ENCODE measurements at places on chromosomes 5 and 9.

DNA sequence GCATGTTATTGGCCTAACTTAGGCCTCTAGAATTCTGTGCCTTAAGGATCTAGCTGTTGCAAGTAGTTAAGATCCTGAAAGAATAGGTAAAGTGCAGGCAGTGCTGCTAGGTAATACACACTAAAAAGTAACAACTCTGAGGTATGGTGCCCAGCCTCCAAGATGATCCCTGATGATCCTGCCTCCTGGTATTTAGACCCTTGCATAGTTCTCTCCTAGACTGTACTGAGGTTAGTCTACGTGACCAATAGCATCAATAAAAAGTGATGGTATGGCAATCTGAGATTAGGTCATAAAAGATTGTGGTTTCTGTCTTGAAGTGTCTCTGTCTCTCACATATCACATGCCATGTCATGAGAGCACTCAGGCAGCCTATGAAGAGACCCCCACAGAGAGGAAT is 9.2 kb downstream of the TSTD2 start:
- DNase-seq, result no peak

DNA sequence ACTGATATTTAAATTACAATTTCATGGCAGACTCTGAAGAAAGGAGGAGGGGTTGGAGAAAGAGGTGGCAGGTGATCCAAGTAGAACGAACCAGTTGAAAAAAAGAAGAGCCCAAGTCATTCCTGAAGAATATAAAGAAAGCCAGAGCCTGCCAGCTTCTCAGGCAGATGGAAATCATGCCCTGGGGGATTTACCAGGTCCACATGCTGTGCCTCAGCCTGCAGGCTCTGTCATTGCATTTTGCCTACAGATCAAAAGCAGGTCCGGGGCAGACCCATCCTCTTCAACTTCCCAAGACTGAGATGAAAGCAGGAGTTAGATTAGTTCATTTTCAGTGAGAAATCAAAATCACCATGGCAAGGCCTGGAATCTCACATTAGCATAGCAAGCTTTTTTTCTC is 48.5 kb downstream of the GDNF start:
- DNase-seq, result no peak

GRCh38 chr5:169550227-169550626 is 33.3 kb upstream of the SPDL1 start:
- DNase-seq, result no peak

GRCh38 chr9:121239071-121239470 is 28.9 kb upstream of the GSN start:
- DNase-seq, result no peak

GRCh38 chr5:17203329-17204132 is 13.9 kb upstream of the BASP1 start:
- DNase-seq, result no peak

DNA sequence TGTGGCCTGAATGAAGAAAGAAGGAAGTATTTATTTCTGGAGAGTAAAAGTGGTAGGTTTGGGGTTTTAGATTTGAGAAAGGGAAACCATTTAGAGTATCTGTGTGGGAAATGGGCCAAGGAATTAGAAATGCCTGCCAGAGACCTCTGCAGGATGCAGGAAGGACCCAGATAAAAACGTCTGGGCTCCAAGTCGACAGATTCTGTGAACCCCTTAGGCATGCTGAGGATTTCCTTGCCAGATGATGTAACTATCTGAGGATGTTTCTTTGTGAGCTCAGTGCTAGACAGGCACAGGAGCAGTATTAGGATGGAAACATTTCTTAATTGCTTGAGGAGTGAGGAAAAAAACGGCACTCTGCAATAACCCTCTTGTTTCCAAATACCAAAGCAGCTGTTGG is 251.8 kb upstream of the DMRT1 start:
- DNase-seq, result no peak

- DNase-seq, result no peak
Observed at GRCh38 chr9:133074111-133074651, 12.4 kb downstream of the CEL start.

DNA sequence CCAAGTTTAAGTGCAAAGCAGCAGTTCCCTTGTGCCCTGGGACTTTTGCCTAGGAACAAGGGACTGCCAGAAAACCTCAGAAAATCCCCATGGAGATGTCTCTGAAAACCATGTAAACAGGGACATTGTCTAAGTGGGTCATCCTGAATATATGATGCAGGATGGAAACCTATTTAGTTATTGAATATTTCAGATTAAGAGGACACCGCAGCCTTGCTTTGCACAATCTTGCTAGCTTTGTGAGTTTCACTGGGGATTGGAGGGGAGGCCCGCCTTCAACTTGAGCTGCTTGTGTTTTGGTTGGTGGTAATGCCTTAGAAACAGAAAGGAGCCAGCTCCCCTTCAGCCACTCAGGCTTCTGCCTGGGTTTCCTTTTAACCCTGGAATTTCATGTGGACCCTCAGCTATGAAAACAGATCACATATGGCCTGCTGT is 112.8 kb downstream of the C9orf152 start:
- DNase-seq, result no peak

DNA sequence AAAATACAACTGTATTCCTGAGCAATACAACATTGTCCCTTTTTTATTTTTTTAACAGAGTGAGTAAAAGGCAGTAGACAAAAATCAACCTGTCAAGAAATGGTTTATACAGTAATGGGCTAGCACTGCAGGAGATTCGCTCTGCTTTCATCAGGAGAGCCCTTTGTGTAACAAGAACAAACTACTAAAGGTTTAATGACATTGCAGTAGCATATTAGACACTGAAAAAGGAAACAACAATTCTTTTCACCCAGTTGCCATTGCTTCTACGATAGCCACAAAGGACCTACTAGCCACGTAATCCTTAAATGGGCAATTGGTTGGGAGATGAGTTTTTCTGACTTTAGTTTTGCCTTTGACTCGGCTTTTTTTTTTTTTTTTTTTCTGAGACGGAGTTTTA is 319.8 kb upstream of the TRPM3 start:
- no peak for DNase-seq

- no peak for DNase-seq
Observed at GRCh38 chr5:144972317-144972716, 801.6 kb downstream of the KCTD16 start.

DNA sequence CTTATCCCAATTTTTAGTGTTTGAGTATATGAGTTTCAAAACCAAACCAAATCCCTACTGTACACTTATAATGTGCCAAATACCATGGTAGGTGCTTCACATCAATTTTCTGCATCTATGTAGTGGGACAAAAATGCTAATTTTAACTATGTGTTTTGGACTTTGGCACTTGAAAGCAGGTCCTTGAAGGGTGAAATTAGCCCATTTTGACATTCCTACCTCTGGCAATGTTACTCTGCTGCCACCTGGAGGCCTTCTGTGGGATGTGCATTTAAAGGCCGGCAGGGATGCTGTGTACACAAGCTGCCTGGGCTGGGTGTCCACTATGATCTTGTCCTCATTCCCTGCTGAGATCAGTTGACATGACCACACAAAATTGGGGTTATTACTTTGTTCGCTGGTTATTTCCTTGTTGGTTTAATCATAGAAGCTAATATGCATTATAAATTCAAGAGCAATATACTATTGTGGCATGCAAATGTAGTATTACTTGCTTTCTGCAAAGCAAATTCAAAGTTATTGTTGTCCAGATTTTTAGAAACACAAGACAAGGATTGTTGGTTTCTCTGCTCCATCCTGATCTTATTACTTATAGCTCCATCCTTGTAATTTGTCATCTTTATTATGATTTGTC is 166.8 kb downstream of the ARHGEF28 start:
- peak; percentile 57 for DNase-seq

DNA sequence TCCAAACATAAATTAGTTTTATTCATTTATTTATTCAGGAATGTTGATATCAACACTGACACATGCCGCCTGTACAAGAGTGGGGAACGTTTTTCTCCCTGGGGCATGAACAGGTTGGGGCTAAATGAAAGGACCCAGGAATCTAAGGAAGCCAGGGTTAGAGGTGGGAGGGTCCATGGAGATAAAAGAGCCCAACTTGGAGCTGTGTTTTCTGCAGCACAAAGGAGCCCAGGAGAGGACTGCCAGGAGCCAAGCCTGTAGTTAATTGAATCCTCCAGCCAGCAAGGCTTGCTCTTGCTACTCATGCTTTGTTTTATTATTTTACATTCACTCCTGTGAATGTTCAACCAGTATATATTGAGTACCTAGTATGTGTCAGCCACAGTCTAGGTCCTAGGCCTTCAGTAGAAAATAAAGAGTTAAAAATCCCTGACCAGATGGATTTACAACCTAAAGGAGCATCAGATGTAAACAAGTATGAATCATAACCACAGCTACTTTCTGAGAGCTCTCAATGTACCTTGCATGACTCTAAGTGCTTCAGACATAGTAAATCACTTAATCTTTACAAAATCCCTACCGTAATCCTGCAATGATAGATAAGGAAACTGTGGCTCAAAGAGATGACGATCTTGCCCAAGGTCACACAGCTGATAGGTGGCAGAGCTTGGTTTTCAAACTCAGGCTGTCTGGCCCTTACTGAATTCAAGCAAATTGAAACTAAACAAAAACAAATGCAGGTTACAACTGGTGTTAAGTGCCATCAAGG is 69.8 kb downstream of the ASTN2 start:
- no peak for DNase-seq

- DNase-seq, result peak; percentile 62
Observed at GRCh38 chr5:671459-672328, 21.5 kb downstream of the TPPP start.

DNA sequence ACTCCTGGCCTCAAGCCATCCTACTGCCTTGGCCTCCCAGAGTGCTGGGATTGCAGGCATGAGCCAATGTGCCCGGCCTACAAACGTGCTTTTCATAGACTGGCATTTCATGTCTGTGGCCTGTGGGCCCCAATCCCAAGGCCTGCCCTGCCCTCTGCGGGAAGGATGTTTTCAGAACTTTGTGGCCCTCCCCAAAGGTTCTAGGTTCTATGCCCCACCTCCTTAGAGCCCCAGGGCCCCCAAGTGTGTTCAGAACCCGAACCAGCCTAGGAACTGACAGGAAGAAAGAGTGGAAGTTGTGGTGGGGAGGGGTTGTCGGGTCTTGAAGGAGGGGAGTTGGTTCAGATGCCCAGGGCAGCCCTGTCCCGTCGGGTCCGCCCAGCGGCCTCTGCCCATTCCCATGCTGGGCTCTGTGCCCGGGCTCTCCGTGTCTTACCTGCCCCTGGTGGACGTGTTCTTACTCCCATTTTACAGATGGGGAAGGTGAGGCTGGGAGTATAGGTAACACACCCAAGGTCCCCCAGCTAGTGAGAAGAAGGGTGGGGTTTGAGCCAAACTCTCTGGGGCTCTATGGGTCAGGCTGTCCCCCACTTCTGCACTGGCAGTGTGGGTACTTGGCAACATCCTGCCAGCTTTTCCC is 175.8 kb upstream of the IER5L start:
- no peak for DNase-seq

- no peak for DNase-seq
Observed at GRCh38 chr5:169646856-169647255, 9.8 kb downstream of the DOCK2 start.

DNA sequence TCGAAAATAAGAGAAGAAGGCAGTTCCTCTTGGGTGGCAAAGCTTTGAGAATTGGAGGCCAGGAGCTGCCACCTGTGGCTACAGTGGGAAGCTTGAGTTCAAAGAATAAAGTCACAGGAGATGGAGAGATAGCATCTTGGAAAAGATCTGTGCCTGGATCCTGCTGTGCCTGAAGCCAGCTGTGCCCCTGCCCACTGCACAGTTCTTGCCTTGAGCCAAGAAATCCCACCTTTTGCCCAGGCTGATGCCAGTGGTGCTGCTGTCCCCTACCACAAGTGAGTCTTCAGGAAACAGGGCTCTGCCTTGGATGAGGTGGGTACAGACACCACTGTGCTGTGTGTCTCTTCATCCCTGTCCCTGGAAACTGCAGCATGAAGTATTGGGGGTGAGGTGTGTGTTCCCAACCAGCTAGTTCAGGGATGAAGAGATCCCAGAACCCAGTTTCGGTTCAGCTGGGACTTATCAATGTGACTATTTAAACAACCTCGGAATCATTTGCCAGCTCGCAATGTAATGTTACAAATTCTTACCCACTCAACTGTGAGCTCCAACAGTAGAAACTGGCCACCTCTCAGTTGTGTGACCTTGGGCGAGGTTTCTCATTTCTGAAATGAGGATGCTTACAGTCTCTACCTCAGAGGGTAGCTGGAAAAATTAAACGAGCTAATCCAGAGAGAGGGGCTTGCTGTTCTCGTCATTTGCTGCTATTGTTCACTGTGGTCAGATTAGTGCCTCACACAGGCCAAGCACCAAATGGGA is 5.9 kb downstream of the IER5L start:
- DNase-seq, result no peak

DNA sequence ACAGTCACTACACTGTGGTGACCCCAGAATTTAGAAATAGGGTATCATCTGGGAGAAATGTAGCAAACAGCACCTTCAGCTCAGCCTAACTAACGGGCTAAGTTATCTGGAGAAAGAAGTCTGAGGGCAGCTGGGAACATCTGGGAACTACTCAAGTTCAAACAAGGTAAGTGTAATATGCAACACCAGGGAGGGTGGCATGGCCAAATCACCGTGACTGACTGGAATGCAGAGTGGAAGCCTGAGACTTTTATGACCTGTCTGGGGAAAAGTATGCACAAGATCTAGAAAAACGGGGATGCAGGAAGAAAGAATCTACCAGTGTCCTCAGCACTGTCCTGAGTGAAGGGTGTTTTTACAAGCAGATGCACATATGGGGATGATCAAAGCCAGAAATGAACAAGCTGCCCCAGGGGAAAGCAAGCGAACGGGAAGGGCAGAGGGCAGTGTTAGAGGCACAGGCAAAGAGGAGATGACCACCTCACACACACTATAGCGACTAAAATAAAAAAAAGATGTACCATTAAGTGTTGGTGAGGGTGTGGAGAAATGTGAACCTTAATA is 59.9 kb downstream of the SERINC5 start:
- no peak for DNase-seq

DNA sequence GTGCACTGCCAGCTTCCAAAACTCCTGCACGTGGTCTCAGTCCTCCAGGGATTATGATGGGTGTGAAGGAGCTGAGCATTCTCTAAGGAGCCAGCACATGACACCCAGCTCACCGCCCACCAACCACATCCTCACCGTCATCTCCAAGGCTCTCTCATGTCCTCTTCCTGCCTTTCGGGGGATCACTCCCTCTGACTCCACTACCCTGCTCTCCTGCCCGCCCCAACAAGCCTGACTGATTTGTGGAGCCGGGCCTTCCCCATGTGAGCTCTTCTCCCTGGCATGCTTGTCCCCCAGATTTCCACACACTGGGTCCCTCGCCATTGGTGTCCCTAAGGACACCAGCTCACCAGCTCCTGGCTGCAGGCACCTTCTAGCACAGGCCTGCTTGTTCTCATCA is 1.9 kb downstream of the ABO start:
- no peak for DNase-seq

- no peak for DNase-seq
Observed at GRCh38 chr9:95061916-95062595, 255.5 kb downstream of the FANCC start.

GRCh38 chr5:72438141-72438540 is 69.1 kb downstream of the ZNF366 start:
- no peak for DNase-seq

DNA sequence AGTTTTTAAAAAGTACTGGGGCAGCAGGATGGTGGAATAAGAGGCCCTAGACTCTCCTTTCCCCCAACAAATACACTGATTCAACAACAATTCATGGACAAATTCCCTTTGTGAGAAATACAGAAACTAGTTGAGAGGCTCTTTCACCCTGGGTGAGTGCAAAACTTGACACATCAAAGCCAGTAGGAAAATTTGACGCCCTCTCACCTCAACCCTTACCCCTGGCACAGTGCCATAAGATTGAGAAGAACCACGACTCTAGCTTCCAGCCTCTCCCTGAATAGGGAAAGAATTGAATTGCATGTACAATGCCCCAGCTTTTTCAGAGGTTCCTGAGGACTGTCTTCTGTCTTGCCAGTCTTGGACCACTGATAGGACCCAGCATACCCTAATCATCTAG is 12.3 kb downstream of the KIF4B start:
- no peak for DNase-seq

GRCh38 chr5:125499636-125500332 is 753.3 kb upstream of the ZNF608 start:
- no peak for DNase-seq
